Left cardiac atrium (tissue), 4 donors: ENCODE measurements at places on chromosomes 7 and 10. TPM values are rescaled to one million over a fixed set of nuclear protein-coding genes. Genes with fewer than 3 reads are reported as not detected.

GRCh38 chr10:119245272-119245671 is 37.9 kb downstream of the GRK5 start:
- DNase-seq: no peak

SLC26A3 gene
- total RNA-seq: not detected

DNA sequence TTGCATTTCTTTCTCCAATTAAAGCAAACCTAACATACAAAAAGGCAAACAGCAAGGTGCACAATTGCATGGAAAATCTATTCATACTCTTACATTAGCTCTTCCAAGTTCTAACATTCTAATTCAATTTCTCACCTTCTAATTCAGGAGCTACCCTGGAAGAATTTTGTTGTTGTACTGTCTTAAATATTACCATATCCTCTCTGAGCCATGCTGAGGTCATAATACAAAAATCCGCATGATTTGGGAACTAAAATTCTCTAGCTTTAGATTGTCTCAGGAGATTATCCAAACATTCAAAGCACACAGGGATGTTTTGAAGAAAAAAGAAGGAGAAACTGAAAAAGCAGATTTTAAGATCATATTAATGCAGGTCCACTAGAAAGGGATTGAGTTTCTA is 229.9 kb downstream of the KIAA1217 start:
- DNase-seq: no peak

IQUB gene
- total RNA-seq: 0.24 TPM

DPY19L1 gene
- 25.9 TPM for total RNA-seq

GRCh38 chr7:36884351-36884750 is 160.1 kb upstream of the AOAH start:
- DNase-seq: no peak

DNA sequence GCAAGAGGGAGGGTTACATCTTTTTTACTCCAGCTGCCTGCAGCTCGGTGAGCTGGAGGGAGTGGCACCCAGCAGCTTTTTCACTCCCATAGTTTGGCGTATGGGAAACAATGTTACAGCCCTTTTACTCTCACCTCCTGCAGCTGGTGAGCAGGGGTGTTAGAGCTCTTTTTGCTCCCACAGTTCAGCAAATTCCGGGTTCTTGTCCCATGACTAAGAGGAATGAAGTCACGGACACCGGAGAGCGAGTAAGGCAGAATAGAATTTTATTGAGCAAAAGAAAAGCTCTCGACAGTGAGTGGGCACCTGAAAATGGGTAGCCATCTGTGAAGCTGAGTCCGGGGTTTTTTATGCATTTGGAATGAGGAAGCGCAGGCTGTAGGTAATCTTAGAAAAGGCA is 446.6 kb downstream of the GFRA1 start:
- no peak for DNase-seq

- DNase-seq: peak; percentile 48
These were observed 74.4 kb upstream of the EFCAB10 start for GRCh38 chr7:105655500-105656380.

GRCh38 chr7:22732556-22733126 is 5.6 kb downstream of the IL6 start:
- no peak for DNase-seq

CNNM1 gene
- total RNA-seq: 0.15 TPM

MPP7 gene
- 9.7 TPM for total RNA-seq

VPS37D gene
- total RNA-seq: 2.5 TPM

DNA sequence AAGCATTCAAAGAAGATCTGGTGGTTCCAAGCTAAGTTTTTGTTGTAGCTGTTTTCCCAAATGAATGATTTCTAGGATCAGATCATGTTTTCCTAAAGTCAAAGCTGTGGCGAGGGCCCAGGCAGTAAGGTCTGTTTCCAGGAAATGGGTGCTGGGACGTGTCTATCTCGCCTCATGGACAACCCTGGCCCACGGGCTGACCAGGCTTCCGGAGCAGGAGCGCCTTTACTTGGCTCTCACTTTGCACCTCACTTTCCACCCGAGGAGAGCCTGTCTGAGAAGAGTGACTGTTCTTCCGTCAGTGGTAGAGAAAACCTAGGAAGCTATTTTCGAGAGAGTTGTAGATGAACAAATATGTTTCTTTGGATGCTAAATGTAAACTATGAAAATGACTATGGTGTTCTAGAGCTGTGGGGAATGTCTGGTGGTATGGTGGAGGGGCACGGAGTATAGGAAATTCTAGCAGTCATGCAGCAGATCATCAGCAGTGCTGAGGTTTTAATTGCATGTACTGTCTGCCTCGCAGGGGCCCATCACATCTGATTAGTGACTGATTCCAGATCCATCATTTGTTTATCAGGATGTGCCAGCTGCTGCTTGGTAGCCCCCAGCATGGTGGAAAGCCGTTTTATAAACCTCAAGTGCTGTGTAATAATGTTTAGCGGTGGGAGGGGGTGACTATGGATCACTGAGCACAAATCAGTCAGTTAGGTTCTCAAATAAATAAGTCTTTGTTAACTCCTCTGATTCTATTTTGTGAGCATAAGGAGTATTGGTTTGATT is 66.6 kb downstream of the VWC2 start:
- DNase-seq: no peak

PIP gene
- not detected for total RNA-seq

FAM131B gene
- 0.29 TPM for total RNA-seq

DNA sequence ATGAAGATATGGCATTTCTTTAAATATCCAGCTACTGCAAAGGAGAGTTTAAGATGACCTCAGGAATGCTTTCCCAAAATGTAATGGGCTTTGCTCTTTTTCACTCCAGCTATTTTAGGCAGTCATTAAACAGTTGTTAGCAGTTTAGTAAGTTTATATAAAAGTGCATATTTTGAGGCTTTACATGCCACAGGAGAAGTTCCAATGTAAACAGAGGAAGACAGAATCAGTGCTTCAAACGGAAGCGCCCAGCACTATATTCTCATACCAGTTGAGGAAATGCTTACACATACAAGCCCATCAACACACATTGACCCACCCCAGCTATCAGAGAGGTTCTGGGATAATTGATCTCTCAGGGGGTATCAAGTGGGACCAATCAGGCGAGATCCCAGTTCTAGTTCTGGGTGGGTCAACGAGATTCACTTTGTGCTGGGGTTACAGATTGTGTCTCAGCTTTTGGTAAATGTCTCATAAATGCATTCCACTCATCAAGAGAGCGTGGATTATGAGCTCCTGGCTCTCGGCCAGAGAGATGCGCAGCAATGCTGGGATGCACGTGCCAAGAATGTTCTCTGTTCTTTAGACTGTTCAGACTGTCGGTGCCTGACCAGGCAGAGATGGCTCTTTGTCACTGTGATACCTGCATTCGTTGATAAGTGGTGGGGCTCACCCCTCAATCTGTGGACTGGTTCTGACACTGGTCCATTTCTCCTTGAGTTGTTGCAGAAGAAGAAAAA is 55.0 kb downstream of the CACNB2 start:
- no peak for DNase-seq

- DNase-seq: peak; percentile 3
These were observed 201.8 kb downstream of the EBF3 start for GRCh38 chr10:129761981-129762956.

- no peak for DNase-seq
These were observed 62.0 kb upstream of the NAMPT start for GRCh38 chr7:106346678-106347217.

FAM241B gene
- total RNA-seq: 3.7 TPM

DNA sequence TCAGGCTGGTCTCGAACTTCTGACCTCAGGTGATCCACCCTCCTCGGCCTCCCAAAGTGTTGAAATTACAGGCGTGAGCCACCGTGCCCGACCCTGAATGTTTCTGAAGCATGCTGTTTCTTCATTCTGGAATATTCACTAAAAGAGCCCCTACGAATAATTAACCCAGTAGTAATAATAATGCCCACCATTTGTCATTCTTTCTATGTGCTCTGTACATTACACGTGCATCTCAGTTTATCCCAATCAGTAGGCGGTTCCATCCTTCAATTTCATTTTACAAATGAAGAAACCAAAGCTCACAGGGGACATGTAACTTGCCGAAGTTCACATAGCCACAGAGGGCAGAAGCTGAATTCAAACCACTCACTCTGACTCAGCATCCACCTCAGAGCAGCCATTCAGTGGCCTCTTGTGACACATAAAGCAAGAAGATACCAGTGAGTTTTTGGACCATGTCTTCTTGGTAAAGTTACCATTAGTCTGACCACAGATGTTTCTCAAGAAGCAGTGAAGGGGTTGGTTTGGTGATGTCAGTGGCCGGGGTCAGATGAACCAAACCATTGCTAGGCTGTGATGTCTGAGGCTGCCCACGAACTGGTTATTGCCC is 71.9 kb upstream of the DUSP5 start:
- no peak for DNase-seq

DNA sequence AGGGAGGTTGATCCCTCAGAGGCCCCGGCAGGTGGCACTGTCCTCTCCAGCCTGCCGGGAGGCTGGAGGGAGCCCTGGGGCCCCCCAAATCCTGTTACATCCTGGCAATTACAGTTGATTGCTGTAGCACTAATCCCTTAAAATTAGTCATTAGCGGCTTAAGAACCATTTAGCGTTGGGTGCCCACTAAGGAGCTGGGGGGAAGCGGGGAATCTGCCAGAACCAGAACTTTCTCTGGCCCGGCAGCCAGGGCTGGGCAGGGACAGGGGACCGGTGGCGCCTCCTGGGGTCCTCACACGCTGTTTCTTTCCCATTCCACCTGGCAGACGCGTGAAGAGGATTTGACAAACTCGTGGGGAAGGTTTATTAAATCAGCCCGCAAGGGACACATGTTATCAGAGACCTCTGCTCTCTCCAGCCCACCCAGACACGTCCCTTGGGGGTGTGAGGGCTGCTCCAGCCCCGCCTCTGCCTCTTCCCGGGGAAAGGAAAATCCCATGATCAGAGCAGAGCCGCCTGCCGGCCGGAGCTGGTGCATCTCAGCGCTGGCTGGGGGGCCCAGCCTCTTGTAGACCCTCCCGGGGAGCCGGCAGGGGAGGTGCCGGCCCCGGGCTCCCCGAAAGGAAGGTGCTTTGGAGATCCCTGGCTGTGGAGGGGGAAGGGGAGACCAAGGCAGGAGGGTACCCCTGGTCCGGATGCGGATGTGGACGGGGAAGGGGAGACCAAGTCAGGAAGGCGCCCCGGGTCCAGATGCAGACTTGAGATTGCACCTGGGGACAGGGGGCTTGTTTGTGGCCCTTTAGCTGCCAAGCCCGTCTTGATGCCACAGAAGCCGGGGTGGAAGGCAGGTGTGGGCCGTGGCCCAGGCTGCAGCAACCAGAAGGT is 142.7 kb downstream of the ELFN1 start:
- no peak for DNase-seq

FAM180A gene
- 2.0 TPM for total RNA-seq

- peak; percentile 88 for DNase-seq
These were observed 47.6 kb upstream of the ITGB1 start for GRCh38 chr10:33005322-33006301.

GRCh38 chr7:149161241-149161848 is 14.1 kb downstream of the ZNF398 start:
- no peak for DNase-seq

- DNase-seq: no peak
These were observed 1.5 kb upstream of the EBLN1 start for GRCh38 chr10:22219308-22219707.

GRCh38 chr7:79880312-79880711 is 254.3 kb upstream of the GNAI1 start:
- DNase-seq: no peak

DNA sequence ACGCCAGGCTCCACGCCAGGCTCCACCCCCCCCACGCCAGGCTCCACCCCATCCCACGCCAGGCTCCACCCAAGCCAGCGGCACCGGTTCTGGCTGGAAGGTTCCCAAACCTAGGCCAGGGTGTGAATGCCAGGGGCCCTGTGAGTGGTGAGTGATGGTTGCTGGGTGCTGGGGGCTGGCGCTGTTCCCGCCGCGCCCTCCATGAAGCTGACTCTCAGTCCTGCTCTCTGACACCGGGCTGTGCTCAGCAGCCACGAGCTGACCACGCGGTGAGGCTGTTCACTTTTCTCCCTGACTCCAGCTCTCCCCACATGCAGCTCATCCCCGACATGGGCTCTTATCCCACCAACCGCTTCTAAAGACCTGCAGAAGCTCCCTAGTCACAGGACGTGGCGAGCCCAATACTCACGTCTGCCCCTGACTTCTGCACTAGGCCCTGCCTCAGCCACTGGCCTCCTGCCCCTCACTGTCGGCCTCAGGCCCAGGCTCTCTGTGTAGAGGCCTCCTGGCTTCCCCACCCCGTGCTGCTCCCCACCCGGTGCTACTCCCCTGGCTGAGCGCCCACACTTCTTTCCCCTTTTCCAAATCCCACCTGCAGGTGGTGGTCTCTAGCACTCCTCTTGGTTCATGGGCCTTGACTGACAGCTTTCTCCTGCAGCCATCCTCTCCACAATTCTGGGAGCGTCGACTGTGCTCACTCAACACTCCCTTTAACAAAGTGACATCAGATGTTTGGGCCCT is 603.0 kb downstream of the PTPRN2 start:
- no peak for DNase-seq

- DNase-seq: no peak
These were observed 542.1 kb upstream of the IGFBP3 start for GRCh38 chr7:46463170-46463569.

SPDYE2B gene
- not detected for total RNA-seq

DNA sequence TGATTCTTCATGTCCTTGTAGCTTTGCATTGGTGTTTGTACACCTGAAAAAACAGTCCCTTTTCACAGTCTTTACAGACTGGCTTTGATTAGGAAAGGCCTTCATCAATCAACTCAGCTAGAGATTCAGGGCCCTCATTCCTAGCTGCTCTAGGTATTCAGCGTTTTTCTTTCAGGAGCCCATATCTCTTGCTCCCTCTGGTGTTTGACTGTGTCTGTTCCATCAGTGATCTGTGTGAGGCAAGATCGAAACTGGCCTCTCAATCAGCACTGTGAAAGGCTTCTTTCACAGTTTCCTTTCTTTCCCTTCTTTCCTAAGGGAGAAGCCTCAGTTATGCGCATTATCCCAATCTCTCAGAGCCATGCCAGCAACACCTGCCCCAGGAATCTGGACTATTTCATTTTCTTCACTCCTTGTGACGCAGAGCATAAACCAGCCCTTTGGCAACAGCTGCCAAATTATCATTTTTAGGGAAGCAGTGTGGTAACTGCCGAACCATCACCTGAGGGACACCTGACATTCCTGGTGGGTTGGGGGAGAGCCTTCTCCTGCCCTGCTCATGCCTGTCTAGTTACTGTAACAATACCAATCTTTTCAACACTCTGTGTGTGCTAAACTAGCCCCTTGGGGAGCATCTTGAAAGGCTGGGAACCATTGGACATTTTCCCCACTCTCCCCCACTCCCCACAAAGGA is 75.7 kb upstream of the CCDC71L start:
- peak; percentile 21 for DNase-seq

TMEM236 gene
- total RNA-seq: 0.94 TPM

- no peak for DNase-seq
These were observed 20.8 kb upstream of the NRP1 start for GRCh38 chr10:33355274-33355673.

- DNase-seq: no peak
These were observed 93.6 kb downstream of the ARHGAP22 start for GRCh38 chr10:48511066-48511874.

IFIT1B gene
- not detected for total RNA-seq
